ENCODE measurements at places on chromosomes 11 and 22. TPM values are rescaled to one million over a fixed set of nuclear protein-coding genes. Genes with fewer than 3 reads are reported as not detected.

GRCh38 chr11:8094656-8095055, 13.6 kb downstream of the TUB start:
- H3K36me3 ChIP-seq: peaks cover 31% of the 10 kb centered on the region
- H3K4me3 ChIP-seq: no peak overlapping the region
- H3K27me3 ChIP-seq: no peaks in the 10 kb centered on the region
- no peak overlapping the region for H3K27ac ChIP-seq
- peaks cover 5% of the 10 kb centered on the region for H3K4me1 ChIP-seq

GRCh38 chr11:74846770-74847169, 98.1 kb downstream of the RNF169 start:
- H3K36me3 ChIP-seq: peaks cover 9% of the 10 kb centered on the region
- H3K27me3 ChIP-seq: no peaks in the 10 kb centered on the region
- DNase-seq: no peak
- H3K27ac ChIP-seq: no peak overlapping the region
- H3K4me3 ChIP-seq: no peak overlapping the region

CABP4 gene
- not detected for total RNA-seq

FAT3 gene
- 30.9 TPM for total RNA-seq

CARD16 gene
- total RNA-seq: not detected

GRCh38 chr11:45278714-45279113, 7.4 kb downstream of the SYT13 start:
- peaks cover 13% of the 10 kb centered on the region for H3K36me3 ChIP-seq
- peaks cover 15% of the 10 kb centered on the region for H3K4me1 ChIP-seq
- DNase-seq: no peak
- H3K4me3 ChIP-seq: no peak overlapping the region
- peaks cover 20% of the 10 kb centered on the region for H3K27me3 ChIP-seq

- no peaks in the 10 kb centered on the region for H3K27me3 ChIP-seq
- no peak overlapping the region for H3K27ac ChIP-seq
- H3K36me3 ChIP-seq: no peaks in the 10 kb centered on the region
Observed at GRCh38 chr11:46612326-46612725, 4.7 kb downstream of the HARBI1 start.

DNA sequence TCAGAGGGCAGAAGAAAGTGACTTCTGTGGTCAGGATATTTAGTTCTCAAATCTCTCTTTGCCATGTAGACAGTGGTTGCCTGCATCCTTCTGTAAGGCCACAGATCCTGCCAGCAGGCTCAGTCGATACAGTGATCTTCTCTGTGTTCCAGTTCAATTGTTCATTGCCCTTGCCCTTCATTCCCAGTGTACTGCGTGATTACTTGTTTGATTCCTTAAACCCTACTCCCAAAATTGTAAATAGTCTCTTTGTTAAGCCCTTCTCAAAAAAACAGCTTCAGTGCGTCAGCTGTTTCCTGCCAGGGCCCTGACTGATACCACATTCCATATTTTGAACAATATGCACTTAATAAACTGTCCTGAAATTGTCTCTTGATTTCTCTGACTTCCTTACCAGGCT, 9.3 kb upstream of the TYR start:
- peaks cover 12% of the 10 kb centered on the region for H3K4me1 ChIP-seq
- DNase-seq: no peak
- H3K27ac ChIP-seq: no peak overlapping the region
- no peak overlapping the region for H3K4me3 ChIP-seq
- no peaks in the 10 kb centered on the region for H3K36me3 ChIP-seq

GRCh38 chr11:113267493-113267892, 46.9 kb upstream of the TTC12 start:
- H3K4me1 ChIP-seq: peaks cover 2% of the 10 kb centered on the region
- H3K27ac ChIP-seq: no peak overlapping the region
- H3K36me3 ChIP-seq: no peaks in the 10 kb centered on the region
- no peak for DNase-seq
- H3K4me3 ChIP-seq: no peak overlapping the region
- H3K27me3 ChIP-seq: no peaks in the 10 kb centered on the region

GRCh38 chr11:128840783-128841182, 26.3 kb downstream of the KCNJ1 start:
- H3K27me3 ChIP-seq: no peaks in the 10 kb centered on the region
- peaks cover 39% of the 10 kb centered on the region for H3K4me1 ChIP-seq
- DNase-seq: no peak

LDLRAD3 gene
- total RNA-seq: 14.5 TPM

MCAT gene
- total RNA-seq: 16.6 TPM

DNA sequence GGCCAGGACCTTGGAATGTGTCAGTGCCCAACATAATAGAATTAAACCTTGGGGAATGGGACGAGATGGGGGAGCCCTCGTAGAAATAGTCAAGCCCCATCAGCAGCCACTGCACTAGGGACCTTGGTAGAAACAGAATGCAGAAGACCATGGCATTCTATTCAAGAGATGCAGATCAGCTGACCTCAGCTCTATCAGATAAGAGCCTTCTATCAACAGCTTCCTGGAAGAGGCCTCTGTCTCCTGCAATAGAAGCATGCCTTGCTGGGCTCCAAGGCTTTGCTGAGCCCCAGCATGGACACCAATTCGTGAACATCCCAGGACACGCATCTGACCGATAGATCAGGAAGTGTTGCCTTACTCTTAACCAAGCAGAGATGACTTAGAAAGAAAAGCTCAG, 27.5 kb upstream of the FLI1 start:
- no peaks in the 10 kb centered on the region for H3K36me3 ChIP-seq
- DNase-seq: no peak
- peaks cover 11% of the 10 kb centered on the region for H3K27me3 ChIP-seq
- no peak overlapping the region for H3K27ac ChIP-seq

GRCh38 chr22:46424496-46424895, 89.0 kb downstream of the TRMU start:
- H3K4me1 ChIP-seq: no peaks in the 10 kb centered on the region
- no peak overlapping the region for H3K27ac ChIP-seq
- no peak overlapping the region for H3K4me3 ChIP-seq

DNA sequence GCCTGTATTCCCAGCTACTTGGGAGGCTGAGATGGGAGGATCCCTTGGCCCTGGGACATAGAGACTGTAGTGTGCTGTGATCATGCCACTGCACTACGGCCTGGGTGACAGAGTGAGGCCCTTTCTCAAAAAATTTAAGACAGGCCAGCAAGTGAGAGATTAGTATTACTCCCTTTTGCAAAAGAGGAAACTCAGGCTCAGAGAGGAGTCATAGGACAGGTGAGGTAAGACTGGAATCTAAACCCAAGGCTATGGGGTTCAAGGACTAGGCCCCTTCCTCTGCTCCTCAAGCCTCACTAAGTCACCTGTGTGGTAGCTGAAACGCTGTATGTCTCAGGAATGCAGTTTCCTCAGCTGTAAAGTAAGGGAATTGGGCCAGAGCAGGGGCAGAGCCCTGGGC, 1.6 kb upstream of the P2RY2 start:
- H3K36me3 ChIP-seq: no peaks in the 10 kb centered on the region
- no peak overlapping the region for H3K4me3 ChIP-seq
- no peak for DNase-seq
- peaks cover 8% of the 10 kb centered on the region for H3K4me1 ChIP-seq
- H3K27ac ChIP-seq: no peak overlapping the region
- peaks cover 50% of the 10 kb centered on the region for H3K27me3 ChIP-seq

NTM gene
- total RNA-seq: 11.5 TPM

GRCh38 chr11:37105427-37105826, 507.4 kb upstream of the RAG2 start:
- H3K27ac ChIP-seq: no peak overlapping the region
- peaks cover 61% of the 10 kb centered on the region for H3K36me3 ChIP-seq
- DNase-seq: no peak
- no peak overlapping the region for H3K4me3 ChIP-seq

GRCh38 chr11:133893381-133893780, 48.1 kb upstream of the SPATA19 start:
- DNase-seq: no peak
- peaks cover 28% of the 10 kb centered on the region for H3K4me1 ChIP-seq
- H3K4me3 ChIP-seq: no peak overlapping the region

GRCh38 chr22:37314315-37315074, 32.2 kb downstream of the CYTH4 start:
- peaks cover 9% of the 10 kb centered on the region for H3K4me1 ChIP-seq
- DNase-seq: no peak
- no peaks in the 10 kb centered on the region for H3K36me3 ChIP-seq
- H3K27me3 ChIP-seq: no peaks in the 10 kb centered on the region
- H3K27ac ChIP-seq: no peak overlapping the region

KCTD14 gene
- total RNA-seq: 15.7 TPM

MUC6 gene
- 0.07 TPM for total RNA-seq

GRCh38 chr11:84465040-84465439, 1162.1 kb downstream of the DLG2 start:
- H3K36me3 ChIP-seq: no peaks in the 10 kb centered on the region
- H3K27me3 ChIP-seq: no peaks in the 10 kb centered on the region
- H3K4me3 ChIP-seq: no peak overlapping the region
- peaks cover 11% of the 10 kb centered on the region for H3K4me1 ChIP-seq
- no peak overlapping the region for H3K27ac ChIP-seq

ARVCF gene
- 65.4 TPM for total RNA-seq

DNA sequence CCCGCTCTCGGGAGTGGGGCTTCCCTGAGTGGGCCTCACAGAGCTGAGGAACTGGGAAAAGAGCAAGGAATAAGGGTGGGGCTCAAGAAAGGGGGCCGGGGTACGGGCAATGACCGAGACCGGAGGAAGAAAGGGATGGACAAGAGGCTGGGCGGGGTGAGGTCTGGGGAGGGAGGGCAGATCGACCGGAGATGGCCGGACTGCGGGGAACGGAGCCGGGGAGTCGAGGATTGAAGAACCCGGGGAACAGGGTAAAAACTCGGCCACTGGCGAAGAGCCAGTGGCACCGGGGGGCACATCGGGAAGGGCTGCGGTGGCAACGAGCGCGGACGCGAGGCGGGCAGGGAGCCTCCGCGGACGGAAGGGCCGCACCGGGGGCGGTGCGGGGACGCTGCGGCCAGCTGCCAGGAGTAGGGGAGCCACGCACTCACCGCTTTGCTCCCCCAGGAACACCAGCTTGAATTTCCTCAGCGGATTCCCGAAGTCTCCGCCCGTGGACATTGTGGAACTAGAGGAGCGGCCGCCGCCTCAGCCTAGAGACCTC, 667 bp downstream of the RAB6A start:
- H3K4me1 ChIP-seq: peaks cover 28% of the 10 kb centered on the region
- H3K36me3 ChIP-seq: peaks cover 4% of the 10 kb centered on the region
- DNase-seq: peak; percentile 46
- H3K27me3 ChIP-seq: no peaks in the 10 kb centered on the region

CARD18 gene
- not detected for total RNA-seq

GRCh38 chr11:71064702-71065515, 187.5 kb downstream of the SHANK2 start:
- H3K27me3 ChIP-seq: no peaks in the 10 kb centered on the region
- DNase-seq: no peak
- H3K4me1 ChIP-seq: peaks cover 8% of the 10 kb centered on the region
- H3K36me3 ChIP-seq: no peaks in the 10 kb centered on the region
- H3K27ac ChIP-seq: no peak overlapping the region
- H3K4me3 ChIP-seq: no peak overlapping the region

DNA sequence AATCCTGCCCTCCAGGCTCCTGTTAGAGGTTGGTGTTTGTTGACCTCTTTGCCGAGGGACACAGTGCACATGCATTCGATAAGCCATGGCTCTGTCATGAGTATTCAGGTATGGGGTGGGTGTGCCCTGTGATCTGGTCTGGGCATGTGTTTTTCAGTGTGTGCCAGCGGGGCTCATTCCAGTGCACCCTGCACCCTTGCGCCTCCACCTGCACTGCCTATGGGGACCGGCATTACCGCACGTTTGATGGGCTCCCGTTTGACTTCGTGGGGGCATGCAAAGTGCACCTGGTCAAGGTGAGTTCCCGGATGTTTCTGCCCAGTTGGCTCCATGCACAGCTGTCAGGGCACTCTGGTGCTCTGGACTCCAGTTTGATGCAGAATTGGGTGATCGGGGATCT, 44.2 kb downstream of the OTOG start:
- no peak overlapping the region for H3K4me3 ChIP-seq
- peak; percentile 5 for DNase-seq
- no peaks in the 10 kb centered on the region for H3K4me1 ChIP-seq
- no peak overlapping the region for H3K27ac ChIP-seq
- peaks cover 4% of the 10 kb centered on the region for H3K27me3 ChIP-seq
- H3K36me3 ChIP-seq: peaks cover 11% of the 10 kb centered on the region

OR8G5 gene
- total RNA-seq: not detected

- no peaks in the 10 kb centered on the region for H3K27me3 ChIP-seq
- H3K27ac ChIP-seq: peak overlapping the region; percentile 98
- peaks cover 26% of the 10 kb centered on the region for H3K4me1 ChIP-seq
- H3K4me3 ChIP-seq: no peak overlapping the region
- H3K36me3 ChIP-seq: peaks cover 36% of the 10 kb centered on the region
Observed at GRCh38 chr11:130146796-130147195, 12.8 kb upstream of the ST14 start.

TMEM191B gene
- 2.7 TPM for total RNA-seq

- H3K36me3 ChIP-seq: no peaks in the 10 kb centered on the region
- no peak overlapping the region for H3K4me3 ChIP-seq
- no peak for DNase-seq
Observed at GRCh38 chr11:34254011-34254410, 103.8 kb downstream of the ABTB2 start.

DNA sequence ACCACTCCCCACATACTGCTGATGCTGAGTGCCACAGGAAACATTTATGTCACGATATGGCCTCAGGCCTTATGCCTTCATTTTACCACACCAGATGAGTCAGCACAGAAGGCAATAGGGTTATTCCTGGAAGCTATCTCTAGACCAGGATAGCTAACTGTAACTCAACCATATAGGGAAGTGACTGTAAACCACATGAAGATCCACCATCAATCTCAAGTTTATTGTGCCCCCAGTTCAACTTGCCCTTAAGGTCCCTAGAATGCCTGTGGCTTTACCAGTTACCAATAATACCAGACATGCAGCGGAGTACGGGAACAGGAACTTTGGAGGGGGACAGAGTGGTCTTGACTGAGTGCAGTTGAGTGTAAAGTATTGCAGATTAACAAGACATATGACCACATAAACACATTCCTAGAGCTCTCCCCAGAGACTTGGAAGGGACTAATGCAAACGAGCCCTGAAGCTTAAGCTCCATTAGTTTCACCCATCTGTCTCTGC, 180.9 kb downstream of the KIF18A start:
- no peaks in the 10 kb centered on the region for H3K36me3 ChIP-seq
- no peaks in the 10 kb centered on the region for H3K4me1 ChIP-seq
- peaks cover 20% of the 10 kb centered on the region for H3K27me3 ChIP-seq
- no peak for DNase-seq
- no peak overlapping the region for H3K4me3 ChIP-seq
- H3K27ac ChIP-seq: no peak overlapping the region
